ENCODE measurements at places on chromosomes 2 and 18. TPM values are rescaled to one million over a fixed set of nuclear protein-coding genes. Genes with fewer than 3 reads are reported as not detected.
A peak's percentile ranks its signal among the peaks of the same experiment; 100 is the strongest.

- no peak for DNase-seq
These were observed 50.0 kb upstream of the ITGA4 start for GRCh38 chr2:181407171-181407570.

DNA sequence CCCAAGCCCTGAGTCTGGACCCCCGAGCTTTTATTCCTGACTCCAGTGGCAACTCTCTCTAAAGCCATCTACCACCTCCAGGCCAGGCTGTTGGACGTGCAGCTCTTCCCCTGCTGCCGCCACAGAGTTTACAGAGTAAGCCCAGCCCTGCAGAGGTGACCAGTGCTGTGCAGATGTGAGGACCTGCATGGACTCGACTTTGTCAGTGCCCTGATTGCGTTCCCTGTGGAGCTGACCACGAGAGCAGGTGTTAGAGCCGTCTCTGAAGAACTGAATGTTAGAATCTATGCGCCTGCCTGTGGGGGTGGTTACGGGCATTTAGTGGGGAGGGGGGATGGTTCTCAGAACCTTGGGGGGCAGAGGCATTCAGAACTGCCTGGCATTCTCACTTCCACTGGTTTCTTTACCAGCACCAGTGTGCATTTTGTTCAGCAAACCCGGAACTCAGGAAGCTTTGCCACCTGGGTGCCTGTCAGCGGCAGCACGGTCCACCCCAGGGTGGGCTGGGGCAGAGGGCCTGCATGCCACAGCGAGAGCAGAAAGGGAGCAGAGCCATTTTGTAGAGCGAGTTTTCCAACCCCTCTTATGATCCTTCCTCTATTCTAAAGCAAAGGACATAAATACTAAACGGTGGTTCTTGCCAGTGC is 137.9 kb downstream of the KLHL29 start:
- DNase-seq = no peak

DNA sequence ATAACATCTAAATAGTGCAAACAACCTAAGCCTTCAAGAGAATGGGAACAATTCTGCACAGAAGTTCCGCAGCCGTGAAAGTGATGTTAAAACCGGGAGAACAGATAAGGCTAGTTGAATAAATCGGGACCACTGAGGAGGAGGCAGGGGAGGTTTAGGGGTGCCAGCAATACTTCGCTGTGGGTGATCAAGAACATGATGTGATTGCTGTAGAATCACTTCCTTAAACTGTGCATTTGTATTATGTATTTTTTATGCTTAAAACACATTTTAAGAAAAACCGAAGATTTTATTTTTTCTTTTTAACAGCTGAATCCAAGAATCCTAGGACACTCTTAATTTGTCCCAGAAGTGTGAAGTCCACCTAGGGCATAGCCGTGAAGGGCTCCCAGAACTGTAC is 33.6 kb downstream of the TTC32 start:
- no peak for DNase-seq

DNA sequence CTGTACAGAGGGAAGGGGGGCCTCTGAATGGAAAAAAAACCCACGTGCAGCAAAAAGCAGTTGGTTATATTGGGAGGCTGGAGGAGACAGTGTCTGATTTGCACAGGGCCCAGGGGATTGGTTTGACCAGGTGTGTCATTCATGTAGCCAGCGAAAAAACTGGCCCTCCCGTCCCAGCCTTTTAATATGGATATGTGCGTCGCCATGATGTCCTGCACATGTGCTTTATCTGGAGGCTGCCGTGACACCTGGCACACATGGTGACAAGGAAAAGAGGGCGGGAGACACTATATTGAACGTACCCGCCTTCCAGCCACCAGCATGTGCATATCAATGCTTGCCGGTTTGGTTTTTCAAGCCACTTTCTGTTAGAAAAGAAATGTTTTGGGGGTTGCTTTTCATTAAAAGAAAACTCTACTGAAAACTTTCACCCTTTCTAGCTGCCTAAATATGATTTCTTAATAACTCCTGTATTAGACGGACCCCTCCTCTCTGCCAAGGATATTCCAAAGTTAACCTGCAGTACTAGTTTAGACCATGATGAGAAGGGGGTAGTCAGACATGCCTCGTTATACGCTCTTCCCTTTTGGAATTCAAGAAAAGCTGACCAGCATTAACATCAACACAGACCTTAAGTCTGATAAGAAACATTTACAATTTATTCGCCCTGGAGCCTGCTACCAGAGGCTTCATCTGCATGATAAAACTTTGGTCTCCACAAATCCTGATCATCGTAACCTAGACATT is 16.2 kb downstream of the SLC25A52 start:
- DNase-seq = no peak

GRCh38 chr2:58967736-58968135 is 726.6 kb upstream of the FANCL start:
- no peak for DNase-seq

DNA sequence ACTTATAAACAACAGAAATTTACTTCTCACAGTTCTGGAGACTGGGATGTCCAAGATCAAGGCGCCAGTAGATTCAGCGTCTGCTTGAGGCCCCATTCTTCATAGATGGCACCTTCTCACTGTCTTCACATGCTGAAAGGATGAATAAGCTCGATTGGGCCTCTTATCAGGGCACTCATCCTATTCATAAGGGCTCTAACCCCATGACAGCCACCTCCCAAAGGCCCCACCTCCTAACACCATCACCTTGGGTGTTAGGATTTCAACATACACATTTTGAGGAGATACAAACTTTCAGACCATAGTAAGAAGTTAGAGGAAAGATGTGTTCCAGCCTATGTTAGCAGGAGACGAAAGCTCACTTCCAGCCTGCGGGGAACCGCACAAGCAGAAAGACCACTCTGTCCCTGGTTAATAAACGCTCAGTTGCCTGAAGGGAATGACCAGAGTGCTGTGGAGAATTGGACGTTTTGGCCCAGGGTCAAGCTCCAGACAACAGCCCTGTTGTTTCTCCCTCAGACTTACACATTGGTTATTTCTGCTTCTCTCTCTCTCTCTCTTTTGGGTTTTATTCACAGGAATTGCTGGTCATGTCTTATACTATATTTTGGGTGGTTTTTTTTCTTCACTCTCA is 90.3 kb downstream of the MAPRE2 start:
- no peak for DNase-seq

- no peak for DNase-seq
These were observed 109.9 kb upstream of the PTPRM start for GRCh38 chr18:7457262-7457661.

- no peak for DNase-seq
These were observed 722 bp upstream of the C2orf15 start for GRCh38 chr2:99140860-99141109.

- no peak for DNase-seq
These were observed 32.1 kb downstream of the MRPL44 start for GRCh38 chr2:223989206-223989855.

- no peak for DNase-seq
These were observed 353.8 kb downstream of the RND3 start for GRCh38 chr2:150133623-150134022.

DNA sequence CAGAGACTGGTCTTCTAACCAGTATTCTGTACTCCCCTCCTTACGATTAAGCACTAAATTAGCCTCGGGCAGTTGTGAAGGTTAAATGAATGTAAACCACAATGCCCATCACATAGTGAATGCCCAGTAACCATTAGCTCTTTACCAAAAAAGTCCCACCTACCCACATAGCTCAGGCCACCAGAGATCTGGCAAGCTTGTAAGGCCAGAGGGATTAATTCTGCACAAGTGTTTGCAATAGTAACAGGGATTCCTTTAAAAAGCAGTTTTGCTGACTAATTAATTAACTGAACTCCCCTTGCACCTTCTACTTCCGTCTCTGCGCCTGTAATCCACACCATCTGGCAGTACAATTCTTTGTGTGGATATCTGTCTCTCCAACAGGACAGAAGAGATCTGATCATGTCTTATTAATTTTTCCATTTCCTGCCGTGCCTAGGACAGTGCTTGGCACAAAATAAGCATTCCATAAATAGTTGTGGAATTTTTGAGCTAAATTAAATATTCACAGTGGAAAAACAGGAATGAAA is 36.2 kb upstream of the IGFBP2 start:
- no peak for DNase-seq

- peak; percentile 90 for DNase-seq
These were observed at the start of gene SPDYA for GRCh38 chr2:28810384-28811285. Gene SPDYA, plus strand, starts transcription at chr2:28810834. Its CDS starts 5,181 bp downstream, at chr2:28816015.

DNA sequence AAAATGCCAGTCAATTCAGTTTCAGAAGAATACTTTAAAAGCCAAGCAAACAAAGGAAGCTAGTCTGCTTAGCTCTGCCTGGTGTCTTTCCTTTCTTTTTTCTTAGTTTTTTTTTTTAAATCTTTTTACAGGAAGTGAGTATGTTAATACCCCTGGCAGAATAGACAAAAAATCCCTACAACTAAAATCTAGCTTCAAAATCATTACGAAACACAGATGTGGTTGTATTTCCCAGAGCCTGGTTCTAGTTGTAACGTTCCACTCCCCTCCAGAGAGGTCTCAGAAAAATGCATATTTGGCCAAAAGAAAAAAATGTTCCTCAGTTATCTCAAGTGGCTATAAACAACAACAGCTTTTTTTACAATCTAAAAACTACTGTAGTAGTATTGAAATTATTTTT is 202.1 kb upstream of the RND3 start:
- DNase-seq = no peak

GRCh38 chr18:7950380-7951136 is 383.4 kb downstream of the PTPRM start:
- no peak for DNase-seq

GRCh38 chr2:151979694-151980093 is 119.2 kb downstream of the CACNB4 start:
- DNase-seq = no peak

DNA sequence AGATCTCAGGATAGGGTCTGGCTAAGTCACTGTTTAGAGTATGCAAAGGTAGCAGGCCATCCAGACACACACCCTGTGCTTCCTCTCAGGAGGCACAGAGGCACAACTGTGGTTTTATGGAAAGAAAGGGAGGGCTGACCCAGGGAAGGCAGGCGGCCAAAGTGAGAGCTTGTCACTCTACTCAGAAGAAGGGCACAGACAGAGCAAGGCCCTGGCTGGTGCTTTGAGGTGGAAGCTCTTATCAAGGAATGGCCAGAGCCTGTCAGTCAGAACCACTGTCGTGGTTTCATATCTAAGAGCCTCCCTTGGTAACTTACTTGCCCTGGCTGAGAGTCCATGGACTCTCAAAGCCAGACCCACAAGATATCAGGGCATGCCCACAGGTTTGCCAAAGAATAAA is 40.7 kb downstream of the SLC9A2 start:
- no peak for DNase-seq

GRCh38 chr2:166230024-166230723 is 102.4 kb upstream of the SCN1A start:
- DNase-seq = no peak

Gene C2orf78
- not detected for total RNA-seq

Gene IL1A
- total RNA-seq = not detected

Gene FKBP1B
- total RNA-seq = 3.9 TPM

Gene IL1RL2
- total RNA-seq = 0.24 TPM

Gene ATP6V1B1
- 1.4 TPM for total RNA-seq

Gene BOD1L2
- total RNA-seq = not detected

Gene TMEM17
- total RNA-seq = 1.5 TPM

Gene RETREG2
- 56.8 TPM for total RNA-seq

Gene KCNF1
- 0.29 TPM for total RNA-seq

Gene SERPINB4
- total RNA-seq = not detected

Gene MBP
- total RNA-seq = 42.1 TPM

Gene ALKAL2
- total RNA-seq = 63.8 TPM

Measured in posterior vena cava (tissue), 2 donors.